Activated naive CD8-positive, alpha-beta T cell treated with anti-CD3 and anti-CD28 coated beads for 36 hours (primary cell): ENCODE measurements at places on chromosomes 6 and 20. TPM values are rescaled to one million over a fixed set of nuclear protein-coding genes. Genes with fewer than 3 reads are reported as not detected.

DNA sequence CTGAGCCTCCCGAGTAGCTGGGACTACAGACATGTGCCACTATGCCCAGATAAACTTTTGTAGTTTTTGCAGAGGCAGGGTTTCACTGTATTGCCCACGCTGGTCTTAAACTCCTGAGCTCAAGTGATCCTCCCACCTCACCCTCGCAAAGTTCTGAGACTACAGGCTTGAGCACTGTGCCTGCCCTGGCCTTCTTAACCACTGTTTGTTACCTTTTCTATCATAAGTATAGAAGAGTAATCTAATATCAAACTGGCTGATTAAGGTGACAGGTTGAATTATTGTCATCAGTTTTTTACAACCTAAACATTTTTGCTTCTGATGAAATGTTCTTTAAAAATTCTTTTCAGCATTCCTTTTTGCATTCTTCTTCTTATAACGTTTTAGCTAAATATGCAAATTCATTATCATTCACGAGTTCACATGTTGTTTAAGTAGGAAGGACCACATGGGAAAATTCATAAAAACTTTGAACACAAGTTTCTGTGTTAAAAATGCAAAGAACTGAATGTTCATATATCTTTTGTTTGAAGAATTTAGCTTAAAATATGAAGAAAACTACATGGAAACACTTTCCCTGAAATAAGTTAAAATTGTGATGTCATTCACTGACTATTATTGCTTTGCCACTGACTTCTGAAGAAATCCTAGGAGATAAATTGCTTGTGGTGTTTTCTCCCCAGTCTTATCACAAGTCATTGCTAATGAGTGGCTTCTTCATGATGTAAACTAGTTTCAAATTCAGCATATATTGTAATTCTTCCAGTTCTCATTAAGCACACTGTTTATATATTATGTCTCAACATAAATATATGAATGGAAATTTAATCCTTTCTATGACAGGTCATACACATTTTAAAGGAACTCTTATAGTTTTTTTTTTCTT is 106.7 kb downstream of the ADGRB3 start:
- no peaks in the 10 kb centered on the region for H3K36me3 ChIP-seq
- DNase-seq: no peak
- H3K4me3 ChIP-seq: no peak overlapping the region
- peaks cover 7% of the 10 kb centered on the region for H3K4me1 ChIP-seq

DNA sequence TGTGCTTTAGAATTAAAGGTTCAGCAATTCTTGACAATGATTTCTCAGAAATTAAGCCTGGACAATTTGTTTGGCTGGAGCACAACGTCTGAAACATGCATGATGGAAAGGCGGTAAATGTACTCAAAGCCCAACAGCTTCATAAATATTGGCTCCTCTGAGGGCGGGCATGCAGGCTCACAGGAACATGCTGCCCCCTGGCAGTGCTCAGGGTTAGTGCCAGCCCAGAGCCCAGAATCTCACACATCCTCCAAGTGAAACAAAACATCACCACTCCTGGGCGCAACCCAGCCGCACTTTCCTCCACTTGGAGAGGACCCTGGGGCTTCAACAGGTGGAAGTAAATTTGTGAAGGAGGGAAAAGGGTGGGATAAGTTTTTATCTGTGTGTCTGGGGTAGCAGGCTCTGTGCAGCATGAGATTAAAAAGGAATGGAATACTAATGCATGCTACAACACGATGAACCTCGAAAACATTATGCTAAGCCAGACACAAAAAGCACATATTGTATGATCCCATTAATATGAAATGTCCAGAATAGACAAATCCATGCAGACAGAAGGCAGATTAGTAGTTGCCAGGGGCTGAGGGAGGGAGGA is 54.1 kb upstream of the PTPRT start:
- H3K36me3 ChIP-seq: no peaks in the 10 kb centered on the region
- H3K27ac ChIP-seq: no peak overlapping the region

DNA sequence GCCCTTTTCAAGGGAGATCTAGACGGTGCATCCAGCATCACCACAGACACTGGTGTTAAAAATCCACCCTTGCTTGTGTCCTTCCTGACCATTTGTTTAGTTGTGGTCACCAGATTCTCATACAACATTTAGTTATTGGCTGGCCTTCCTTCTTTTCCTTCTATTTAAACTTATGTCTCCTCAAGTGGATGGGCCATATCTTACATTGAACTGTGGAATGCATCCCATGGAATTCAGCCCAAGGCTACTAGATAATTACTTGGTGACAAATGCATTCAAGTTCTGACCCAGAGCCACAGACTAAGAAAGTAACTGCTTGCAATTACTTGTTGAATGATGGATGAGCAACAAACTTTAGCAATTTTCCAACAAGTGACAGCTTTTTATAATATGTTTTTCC is 198.9 kb upstream of the SSTR4 start:
- no peaks in the 10 kb centered on the region for H3K36me3 ChIP-seq
- no peak for DNase-seq
- no peak overlapping the region for H3K27ac ChIP-seq
- H3K27me3 ChIP-seq: no peaks in the 10 kb centered on the region
- H3K4me1 ChIP-seq: no peaks in the 10 kb centered on the region
- H3K4me3 ChIP-seq: no peak overlapping the region

GRCh38 chr20:3226864-3227263 is 12.1 kb downstream of the SLC4A11 start:
- H3K27me3 ChIP-seq: no peaks in the 10 kb centered on the region
- H3K4me3 ChIP-seq: no peak overlapping the region
- peaks cover 14% of the 10 kb centered on the region for H3K4me1 ChIP-seq
- no peak for DNase-seq

- no peaks in the 10 kb centered on the region for H3K36me3 ChIP-seq
- DNase-seq: peak; percentile 72
- no peak overlapping the region for H3K27ac ChIP-seq
- H3K4me1 ChIP-seq: no peaks in the 10 kb centered on the region
- peaks cover 3% of the 10 kb centered on the region for H3K27me3 ChIP-seq
- no peak overlapping the region for H3K4me3 ChIP-seq
Measured at GRCh38 chr6:44475779-44476434, 88.4 kb downstream of the CDC5L start.

GRCh38 chr20:15930311-15931305 is 642.6 kb downstream of the KIF16B start:
- H3K27me3 ChIP-seq: no peaks in the 10 kb centered on the region

DNA sequence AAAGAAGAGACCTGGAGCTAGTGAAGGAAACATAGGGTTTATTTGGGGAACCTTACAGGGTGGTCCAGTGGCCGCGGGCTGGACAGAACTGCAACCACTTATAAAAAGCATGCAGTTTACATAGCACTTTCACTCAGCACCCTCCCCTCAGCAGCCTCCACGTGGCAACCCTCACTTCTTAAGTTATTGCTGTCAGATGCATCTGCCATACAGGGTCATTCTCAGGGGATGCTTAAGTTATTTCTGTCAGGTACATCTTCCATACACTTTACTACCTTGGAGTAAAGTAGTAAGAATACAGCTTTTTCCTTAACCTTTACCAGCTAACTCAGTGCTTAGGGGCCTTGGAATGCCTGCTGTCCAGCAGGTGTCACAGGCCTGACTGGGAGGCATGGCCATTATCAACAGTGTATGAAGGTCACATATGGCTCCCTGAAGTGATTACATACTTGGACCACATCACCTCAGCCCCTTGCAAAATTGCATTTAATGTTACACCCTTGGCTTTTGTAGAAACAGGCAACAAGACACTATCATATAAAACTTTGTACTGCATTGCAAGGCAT is 2.0 kb upstream of the NOL7 start:
- H3K36me3 ChIP-seq: peaks cover 22% of the 10 kb centered on the region
- peaks cover 4% of the 10 kb centered on the region for H3K27me3 ChIP-seq
- no peak for DNase-seq
- peak overlapping the region; percentile 99 for H3K4me3 ChIP-seq
- peak overlapping the region; percentile 34 for H3K27ac ChIP-seq

DNA sequence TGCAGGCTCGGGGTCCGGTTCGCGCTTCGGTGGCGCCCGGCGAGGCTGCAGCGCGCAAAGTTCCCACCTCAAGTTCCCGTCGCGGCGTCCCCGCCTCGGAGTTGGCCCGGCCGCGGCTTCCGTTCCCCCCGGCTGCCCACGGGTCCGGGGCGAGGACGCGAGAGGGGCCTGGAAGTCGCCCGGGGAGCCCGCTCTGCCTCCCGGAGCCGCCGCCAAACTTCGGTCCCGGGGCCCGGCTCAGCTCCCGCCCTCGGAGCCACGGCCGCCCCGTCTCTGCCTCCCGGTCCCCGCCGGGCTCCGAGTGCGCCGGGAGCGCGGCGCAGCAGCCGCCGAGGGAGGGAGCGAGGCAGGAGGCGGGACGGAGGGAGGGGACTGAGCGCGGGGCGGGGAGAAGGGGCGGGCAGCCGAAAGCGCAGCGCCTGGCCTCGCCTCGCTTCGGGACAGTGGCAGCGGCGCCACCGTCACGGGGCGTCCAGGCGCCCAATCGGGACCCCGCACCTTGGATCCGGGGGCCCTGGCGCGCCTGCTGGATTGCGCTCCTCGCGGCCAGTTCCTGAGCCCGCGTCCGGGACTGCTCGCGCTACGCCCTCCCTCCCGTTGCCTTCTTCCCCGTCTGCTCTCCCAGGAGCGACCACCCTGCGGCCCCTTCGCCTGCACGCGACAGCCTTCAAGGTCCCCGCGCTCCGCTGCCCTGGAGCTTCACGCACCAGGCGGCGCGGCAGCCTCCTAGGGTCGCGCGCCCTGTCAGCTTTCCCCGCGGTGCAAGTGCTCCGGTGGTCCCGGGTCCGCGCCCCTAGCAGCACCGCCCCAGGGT is at the start of gene KCNG1:
KCNG1 (minus strand) TSS at position 305 of the 814 bp plus-strand sequence. CDS start 12,769 bp downstream, outside the sequence.
- H3K4me1 ChIP-seq: peaks cover 6% of the 10 kb centered on the region
- peak within 1 kb of the TSS; percentile 7 for H3K27ac ChIP-seq
- no peaks in the 10 kb centered on the region for H3K36me3 ChIP-seq
- peak within 1 kb of the TSS; percentile 45 for H3K4me3 ChIP-seq

DNA sequence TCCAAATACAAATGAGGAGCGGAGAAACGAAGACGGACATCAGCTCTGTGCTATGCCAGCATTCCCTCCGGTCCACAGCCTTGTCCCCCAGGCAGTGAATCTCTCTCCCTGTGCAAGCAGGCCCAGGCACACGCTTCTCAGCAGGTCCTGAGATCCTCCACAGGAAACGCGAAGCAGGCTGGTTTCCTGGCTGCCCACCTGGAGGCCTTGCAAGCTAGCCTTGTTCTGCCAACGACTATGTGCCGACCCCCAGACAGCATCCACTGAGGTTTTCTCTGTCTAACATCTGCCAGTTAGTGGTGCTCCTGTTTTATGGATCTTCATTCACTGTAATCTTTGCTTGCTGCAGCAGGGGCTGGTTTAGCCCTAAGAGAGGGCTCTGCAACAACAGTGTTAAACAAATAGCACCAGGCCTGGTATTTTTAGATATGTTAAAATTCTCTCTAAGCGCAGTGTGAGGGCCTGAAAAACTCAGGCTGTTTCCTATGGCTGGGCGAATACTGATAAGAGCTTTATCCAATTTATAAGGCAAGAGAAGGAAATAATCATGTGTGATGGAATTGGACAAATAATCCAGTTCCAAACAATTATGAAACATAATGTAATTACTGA is 386.0 kb upstream of the ARID1B start:
- H3K4me3 ChIP-seq: no peak overlapping the region
- H3K4me1 ChIP-seq: peaks cover 29% of the 10 kb centered on the region
- no peak for DNase-seq
- no peaks in the 10 kb centered on the region for H3K36me3 ChIP-seq

DNA sequence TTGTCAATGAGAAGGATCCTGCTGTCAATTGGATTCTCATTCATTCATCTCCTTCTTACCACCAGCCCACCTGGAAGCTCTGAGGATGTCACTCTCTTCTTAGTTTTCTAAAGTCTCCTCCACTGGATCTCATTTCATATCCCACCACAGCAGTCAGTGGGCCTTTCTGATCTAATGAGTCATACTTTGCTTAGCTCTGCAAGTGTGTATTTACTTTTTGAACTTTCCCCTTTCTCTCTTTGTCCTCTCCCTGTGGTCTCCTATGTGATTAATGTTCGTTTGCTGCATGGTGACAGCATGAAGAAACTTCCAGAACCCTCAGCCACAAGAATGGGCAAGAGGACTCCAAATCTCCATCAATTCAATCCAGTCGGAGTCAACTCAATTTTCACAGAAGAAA is 63.6 kb upstream of the SYNDIG1 start:
- H3K4me3 ChIP-seq: no peak overlapping the region
- peak overlapping the region; percentile 72 for H3K27ac ChIP-seq
- no peak for DNase-seq

DNA sequence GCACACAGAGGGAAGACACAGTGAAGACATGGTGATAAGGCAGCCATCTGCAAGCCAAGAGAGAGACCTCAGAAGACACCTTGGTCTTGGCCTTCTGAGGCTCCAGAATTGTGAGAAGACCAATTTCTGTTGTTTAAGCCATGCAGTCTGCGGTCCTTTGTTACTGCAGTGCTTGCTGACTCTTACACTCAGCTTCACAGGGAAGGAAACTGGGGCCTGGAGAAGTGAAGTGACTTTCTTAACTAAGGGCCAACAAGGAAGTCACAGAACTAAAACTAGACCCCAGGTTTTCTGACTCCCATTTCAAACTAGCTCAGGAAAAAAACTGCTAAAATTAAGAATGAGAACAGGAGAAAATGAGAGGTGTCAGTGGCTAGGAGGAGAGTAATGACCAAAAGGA is 74.3 kb downstream of the TNFRSF21 start:
- no peak overlapping the region for H3K27ac ChIP-seq
- H3K4me3 ChIP-seq: no peak overlapping the region
- no peaks in the 10 kb centered on the region for H3K36me3 ChIP-seq
- no peak for DNase-seq
- H3K27me3 ChIP-seq: no peaks in the 10 kb centered on the region
- H3K4me1 ChIP-seq: no peaks in the 10 kb centered on the region

GRCh38 chr20:50163570-50164317 is 10.2 kb upstream of the PEDS1 start:
- no peaks in the 10 kb centered on the region for H3K36me3 ChIP-seq
- no peak for DNase-seq
- H3K4me1 ChIP-seq: peaks cover 9% of the 10 kb centered on the region
- no peaks in the 10 kb centered on the region for H3K27me3 ChIP-seq
- no peak overlapping the region for H3K4me3 ChIP-seq

GRCh38 chr6:1066449-1067090 is 245.3 kb upstream of the FOXQ1 start:
- H3K27ac ChIP-seq: no peak overlapping the region
- H3K4me1 ChIP-seq: no peaks in the 10 kb centered on the region
- DNase-seq: no peak
- H3K4me3 ChIP-seq: no peak overlapping the region
- no peaks in the 10 kb centered on the region for H3K36me3 ChIP-seq
- peaks cover 21% of the 10 kb centered on the region for H3K27me3 ChIP-seq

GRCh38 chr6:51559059-51559458 is 528.4 kb downstream of the PKHD1 start:
- no peak overlapping the region for H3K27ac ChIP-seq
- H3K4me3 ChIP-seq: no peak overlapping the region
- H3K4me1 ChIP-seq: no peaks in the 10 kb centered on the region
- no peaks in the 10 kb centered on the region for H3K27me3 ChIP-seq
- no peaks in the 10 kb centered on the region for H3K36me3 ChIP-seq

Gene ANGPT4
- total RNA-seq: not detected

Gene SAMD10
- total RNA-seq: 16.7 TPM

Gene SOBP
- total RNA-seq: 0.70 TPM

Gene SLC17A9
- 52.1 TPM for total RNA-seq

Gene SULF2
- total RNA-seq: 0.88 TPM

Gene FNDC11
- 0.10 TPM for total RNA-seq

Gene PHACTR3
- not detected for total RNA-seq

Gene SNAI1
- 0.82 TPM for total RNA-seq

Gene MICB
- total RNA-seq: 17.7 TPM
